ENCODE measurements at places on chromosomes 2 and 18.

DNA sequence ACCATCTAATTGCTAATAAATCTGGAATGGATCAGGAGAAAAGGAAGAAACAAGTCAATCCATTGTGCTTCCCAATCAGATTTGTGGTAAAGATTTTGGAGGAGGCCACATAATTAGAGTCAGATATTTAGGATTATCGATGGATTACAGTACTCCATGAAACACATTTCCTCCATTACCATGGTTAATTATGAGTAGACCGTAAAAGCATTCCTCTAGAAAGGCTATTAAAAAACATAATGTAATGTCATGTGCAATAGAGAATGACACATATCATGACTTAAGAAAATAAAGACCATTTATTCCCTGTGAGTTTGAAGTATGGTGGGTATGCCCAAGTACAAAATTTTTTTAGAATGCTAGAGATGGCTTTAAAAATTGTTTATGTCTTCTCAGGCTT is 96.1 kb downstream of the ITGA4 start:
- no peak for DNase-seq

GRCh38 chr2:178536037-178536436 is 55.8 kb downstream of the PLEKHA3 start:
- no peak for DNase-seq

- peak; percentile 67 for DNase-seq
Observed at GRCh38 chr2:137947728-137948336, 16.4 kb upstream of the HNMT start.

DNA sequence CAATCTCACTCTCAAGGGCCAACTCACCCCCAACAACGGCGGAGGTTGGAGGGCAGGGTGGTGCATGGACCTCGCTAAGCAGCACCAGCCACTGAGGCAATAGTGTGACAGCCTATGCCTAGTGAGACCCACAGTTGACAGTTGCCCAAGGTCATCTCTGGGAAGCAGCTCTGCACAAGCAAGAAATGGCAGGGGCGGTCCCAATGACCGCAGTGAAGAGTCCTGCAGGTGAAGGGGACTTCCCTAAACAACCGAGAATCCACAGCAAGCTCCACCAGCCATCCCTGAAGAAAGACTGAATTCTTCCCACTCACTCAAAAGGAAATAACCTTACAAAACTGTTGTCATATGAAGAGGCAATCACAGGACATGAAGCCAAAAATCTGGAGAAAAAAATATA is 313.4 kb upstream of the ID2 start:
- no peak for DNase-seq

DNA sequence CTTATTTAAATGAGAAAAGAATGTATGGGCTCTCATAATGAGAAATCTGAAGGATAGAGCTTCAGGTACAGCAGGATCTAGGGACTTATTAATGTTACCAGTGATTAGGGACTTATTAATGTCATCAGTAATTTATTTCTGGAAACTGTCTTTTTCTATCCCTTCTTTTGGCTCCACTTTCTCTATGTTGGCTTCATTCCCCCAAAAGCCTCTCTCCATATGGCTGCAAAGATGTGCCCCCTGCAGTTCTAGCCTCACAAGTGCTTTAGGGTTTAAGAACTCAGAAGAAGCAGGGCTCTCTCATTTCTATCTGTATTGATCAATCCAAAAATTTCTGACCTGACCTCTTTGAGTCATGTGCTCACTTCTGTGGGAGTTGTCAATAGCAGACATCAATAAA is 480.9 kb downstream of the TXNL1 start:
- no peak for DNase-seq

DNA sequence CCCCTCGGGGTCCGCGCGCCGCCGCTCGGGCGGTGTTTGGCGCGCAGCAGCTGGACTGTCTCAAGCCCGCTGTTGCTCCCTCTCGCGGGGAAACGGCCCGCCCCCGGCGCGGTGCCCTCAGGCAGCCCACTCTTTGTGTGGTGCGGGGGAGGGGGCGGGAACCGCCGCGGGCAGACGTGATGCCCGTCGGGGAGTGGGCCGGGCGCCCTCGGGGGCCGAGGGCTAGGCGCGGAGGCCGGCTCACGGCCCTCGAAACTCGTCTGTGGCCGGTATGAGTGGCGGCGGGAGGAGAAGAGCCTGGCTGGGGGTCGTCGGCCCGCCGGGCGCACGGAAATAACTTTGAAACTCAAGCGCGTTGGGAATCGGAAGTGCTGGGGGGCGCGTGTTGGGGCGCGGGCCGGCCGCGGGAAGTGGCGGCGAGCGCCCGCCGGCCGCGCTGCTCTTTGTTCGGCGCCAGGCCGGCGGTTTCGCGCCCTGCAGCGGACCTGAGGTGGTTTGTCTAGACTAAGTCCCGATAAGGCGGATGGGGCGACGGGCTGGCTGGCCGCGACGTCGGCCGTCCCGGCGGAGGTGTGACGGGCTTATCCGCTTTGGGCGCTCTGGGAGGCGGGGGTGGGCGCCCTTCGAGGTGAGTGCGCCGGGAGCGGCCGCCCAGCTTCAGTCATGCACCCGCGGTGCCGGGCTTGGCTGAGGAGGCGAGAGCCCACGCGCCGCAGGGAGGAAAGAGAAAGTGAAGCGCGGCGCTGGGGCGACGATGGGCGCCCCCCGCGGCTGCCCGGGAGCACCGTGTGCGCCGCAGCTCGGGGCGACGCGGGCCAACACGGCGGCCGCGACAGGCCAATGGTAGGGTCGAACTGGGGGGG is 679 bp downstream of the PTMA start:
- DNase-seq: peak; percentile 35

DNA sequence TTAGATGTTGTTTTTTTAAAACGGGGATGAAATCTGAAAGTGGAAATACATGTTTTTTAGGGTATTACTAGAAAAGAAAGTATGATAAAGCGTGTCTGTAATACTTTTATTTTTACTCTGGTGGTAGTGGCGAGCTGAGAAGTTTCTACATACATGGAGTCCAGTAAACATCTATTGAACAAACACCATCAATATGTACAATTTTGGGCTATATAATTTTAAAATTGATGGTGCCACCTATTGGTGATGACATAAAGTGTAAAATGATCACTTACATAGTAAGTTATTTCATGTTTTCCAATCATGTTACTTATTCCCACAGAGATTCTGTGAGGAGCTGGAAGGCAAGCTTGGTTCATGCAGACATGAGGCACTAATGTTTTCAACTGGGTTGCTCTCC is 31.5 kb upstream of the NFE2L2 start:
- DNase-seq: peak; percentile 31

DNA sequence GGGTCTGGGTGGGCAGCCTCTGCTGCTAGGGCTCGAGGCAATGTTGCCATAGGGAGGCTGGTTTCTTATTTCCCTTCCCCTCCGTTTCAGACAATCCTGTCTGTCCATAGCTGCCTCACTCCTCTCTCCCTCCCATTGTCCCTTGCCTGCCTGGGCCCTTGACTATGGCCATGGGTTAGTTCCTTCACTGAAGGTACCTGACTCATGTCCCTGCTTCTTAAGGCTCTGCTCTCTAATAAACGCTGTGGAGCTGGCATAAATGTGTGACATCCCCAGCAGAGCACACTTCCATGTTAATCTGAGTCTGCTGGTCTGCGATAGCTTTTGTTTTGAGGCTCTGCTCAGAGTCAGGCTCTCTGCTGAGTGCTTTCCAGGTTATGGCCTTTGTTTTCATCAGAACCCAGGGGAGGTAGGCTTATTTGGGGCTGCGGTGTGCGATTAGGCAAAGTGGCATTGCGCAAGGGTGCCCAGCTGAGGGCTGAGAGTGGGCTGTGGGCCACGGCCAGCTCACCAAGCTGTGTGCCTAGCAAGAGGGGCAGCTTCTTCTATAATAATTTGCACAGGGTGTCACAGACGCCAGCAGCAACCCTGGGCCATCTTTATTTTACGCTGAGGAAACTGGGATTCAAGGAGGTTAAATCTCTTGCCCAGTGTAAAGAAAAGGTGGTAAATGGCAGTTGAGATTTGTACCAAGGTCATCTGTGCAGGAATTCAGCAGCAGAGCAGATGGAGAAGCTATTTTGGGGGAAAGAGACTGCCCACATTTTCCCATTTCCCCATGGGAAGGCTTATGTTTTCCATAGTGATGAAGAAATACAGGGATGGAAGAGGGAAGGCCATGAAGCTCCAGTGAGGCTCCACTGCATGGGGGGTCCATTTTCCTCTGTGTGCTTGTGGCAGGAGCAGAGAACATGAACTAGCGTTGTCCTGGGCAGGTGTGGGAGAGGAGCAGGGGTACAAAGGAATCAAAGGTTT is 25.6 kb downstream of the MRPL33 start:
- DNase-seq: no peak

DNA sequence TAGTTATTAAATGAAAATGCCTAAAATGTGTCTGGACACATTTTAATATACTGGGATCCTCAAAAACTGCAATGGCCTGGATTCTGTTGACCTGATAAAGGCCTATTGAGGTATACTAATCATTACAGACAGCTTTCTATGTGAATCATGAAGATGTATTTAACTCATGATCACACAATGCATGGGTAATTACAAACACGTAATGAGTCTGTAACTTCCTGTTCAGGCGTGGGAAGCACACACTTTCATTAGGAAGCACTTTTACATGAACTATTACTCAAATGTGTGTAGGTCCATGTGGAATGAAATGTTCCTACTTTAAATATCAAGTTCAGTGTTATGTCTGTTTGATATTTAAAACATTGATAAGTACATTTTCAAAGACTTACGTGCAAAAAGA is 108.7 kb downstream of the NCKAP5 start:
- peak; percentile 52 for DNase-seq

GRCh38 chr2:229715895-229716507 is 1.6 kb upstream of the DNER start:
- DNase-seq: no peak

GRCh38 chr2:147806846-147807245 is 38.0 kb upstream of the ACVR2A start:
- no peak for DNase-seq

All from fibroblast of skin of right biceps (primary cell).